ENCODE measurements at places on chromosomes 7 and 10.

DNA sequence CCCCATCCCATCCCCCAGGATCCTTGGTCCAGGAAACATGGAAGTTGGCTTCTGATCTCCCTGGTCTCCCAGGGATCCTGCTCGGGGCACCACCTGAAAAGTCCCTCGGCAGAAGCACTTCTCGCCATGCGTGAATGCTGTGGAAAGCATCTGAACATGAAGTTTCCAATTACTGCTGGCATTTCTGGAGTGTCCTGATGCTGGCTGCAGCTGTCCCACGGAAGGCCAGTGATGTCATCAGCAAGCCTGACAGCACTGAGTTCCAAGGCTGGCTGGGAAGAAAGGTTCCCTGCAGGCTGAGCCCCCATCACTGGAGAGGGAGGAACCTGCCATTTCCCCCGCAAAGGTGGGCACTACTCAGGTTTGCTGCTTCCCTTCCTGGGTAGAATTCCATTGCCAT is 71.4 kb downstream of the KCNMA1 start:
- no peak for DNase-seq

GRCh38 chr7:2405601-2406345 is 2.4 kb downstream of the CHST12 start:
- no peak for DNase-seq

DNA sequence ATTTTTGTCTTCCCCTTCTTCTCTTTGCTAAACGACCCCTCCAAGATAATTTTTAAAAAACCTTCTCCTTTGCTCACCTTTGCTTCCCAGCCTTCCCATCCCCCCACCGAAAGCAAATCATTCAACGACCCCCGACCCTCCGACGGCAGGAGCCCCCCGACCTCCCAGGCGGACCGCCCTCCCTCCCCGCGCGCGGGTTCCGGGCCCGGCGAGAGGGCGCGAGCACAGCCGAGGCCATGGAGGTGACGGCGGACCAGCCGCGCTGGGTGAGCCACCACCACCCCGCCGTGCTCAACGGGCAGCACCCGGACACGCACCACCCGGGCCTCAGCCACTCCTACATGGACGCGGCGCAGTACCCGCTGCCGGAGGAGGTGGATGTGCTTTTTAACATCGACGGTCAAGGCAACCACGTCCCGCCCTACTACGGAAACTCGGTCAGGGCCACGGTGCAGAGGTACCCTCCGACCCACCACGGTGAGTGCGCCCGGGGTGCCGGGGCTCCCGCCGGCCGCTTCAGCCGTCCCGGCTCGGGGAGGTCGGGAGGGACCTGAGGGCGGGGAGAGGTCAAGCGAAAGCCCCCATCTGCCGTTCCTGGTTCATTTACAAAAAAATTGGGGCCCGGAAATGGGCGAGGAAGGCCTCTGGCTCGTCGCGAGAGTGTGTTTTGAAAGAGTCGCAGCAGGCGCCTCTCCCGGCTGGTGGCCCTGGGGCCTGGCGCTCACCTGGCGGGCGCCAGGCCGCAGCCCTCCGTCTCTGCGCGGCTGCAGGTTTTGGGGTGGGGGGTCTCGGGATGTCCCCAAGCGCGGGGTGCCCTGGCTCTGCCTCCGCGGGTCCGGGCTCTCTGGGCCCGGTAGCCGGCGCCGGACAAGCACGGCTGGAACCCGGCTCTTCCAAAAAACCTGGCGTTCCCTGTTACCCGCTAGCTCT is 1.2 kb downstream of the GATA3 start:
- DNase-seq: no peak

DNA sequence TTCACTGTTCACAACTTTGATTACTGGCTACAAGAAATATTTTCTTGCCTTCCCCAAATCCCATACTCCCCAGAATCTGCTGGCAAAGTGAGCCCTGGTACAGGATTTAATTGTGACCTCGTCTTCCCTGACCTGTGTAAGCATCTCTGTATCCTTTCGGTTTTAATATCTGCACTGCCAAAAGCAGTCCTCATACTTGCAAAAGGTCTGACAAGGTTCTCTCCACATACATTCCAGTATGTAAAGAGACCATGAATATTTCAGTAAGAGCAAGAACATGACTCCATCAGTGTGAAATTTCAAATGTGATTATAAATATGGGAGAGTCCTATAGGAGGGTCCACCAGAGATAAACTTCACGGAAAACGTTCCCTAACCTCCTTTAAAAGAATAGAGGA is 134.0 kb upstream of the TCF7L2 start:
- DNase-seq: no peak

DNA sequence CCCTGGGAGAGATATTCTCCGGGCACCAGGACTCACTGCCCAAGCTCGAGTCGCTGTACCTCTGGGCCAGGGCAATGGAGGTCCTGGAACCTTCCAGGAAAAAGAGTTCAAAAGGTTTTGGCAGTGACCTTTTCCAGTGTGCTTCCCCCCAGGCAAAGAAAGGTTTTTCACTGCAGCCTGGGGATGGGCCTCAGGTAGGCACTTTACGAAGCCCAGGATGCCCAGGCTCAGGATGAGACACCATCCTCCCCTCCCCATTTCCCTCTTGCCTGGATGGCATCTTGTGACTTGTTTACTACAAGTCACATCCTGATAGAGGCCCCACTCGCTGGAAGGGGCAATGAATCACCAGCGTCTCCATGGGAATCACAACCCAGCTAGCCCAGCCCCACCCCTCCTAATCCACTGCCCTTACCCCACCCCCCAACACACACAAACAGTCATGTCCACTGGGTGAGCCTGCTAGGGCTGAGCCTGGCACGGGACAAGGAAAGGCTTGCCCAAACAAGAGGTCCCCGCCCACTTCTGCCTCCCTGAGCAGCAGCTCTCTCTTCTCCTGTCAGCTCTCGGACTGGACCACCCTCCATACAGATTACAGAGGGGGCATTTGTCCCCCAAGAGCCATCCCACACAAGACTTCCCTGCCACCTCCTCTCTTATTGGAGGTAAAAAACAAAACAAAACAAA is 93.8 kb upstream of the SMNDC1 start:
- DNase-seq: no peak

DNA sequence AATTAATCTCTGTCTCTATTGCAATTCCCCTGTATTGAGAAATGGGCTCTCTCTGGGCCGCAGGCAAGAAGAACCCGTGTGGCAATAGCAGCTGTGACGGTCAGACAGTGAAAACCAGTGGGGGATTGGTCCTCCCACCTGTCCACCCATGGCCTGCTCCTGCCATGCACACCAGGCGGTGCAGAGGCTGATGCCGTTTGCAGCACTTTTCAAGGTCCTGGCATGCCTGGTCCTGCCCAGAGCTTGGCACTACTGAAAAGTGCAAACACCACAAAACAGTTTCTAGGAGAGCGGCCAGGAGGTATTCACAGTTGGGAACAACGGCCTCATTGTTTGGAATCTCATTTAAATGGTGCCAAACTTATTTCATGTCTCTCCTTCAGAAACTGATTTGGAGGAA is 41.5 kb downstream of the PSPH start:
- DNase-seq: no peak

- DNase-seq: no peak
Measured at GRCh38 chr10:79098596-79099015, 29.8 kb downstream of the ZMIZ1 start.

GRCh38 chr7:44969049-44969700 is 9.6 kb downstream of the MYO1G start:
- DNase-seq: no peak
